ENCODE measurements at places on chromosomes 5 and 9.
A peak's percentile ranks its signal among the peaks of the same experiment; 100 is the strongest.

DNA sequence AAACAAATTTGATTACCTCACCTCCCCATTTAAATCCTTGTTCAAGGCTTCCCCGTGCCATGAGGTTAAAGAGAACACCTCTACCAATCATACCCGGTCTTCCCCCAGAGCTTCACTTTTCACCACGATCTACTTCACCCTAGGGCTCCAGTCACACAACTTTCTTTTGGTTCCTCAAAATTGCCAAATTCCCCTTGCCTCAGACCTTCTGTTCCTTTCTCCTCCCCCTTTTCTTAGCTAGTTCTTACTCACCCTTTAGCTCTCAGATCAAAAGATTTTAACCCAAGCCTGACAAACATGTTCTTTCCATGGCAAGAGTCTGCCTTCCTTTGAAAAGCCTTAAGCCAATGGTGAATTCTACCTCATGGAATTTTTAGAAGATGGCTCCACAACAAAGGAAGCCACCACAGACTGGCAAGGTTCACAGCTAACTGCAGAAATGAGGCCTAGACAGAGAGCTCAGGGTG, 56.7 kb downstream of the MAPKAP1 start:
- DNase-seq, result no peak

DNA sequence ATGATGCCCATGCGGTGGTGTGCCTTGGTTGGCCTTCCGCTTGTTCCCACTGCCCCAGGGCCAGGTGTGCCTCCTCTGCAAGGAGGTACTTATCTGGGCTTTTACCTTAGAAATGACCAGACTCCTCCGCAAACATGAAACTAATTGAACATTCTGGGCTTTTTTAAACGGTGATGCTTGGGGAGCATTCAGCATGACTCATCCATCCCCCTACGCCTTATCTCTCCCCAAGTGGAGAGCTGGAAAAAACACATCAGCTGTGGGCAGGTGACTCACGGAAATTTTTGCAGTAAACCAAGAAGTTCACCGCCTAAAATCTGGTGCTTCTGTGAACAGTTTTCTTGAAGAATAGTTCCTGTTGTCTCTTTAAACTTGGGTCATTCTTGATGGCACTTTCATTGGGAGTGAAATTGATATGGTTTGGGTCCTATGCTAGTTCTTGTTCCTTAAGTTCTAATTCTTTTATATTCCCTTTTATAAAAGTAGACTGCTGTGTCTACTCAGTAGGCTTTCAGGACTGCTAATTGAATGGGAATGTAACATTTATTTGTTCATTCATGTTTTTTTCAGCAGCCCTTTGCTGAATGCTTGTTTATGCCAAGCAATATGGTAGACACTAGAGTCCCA, 39.6 kb downstream of the SFXN1 start:
- DNase-seq, result no peak

DNA sequence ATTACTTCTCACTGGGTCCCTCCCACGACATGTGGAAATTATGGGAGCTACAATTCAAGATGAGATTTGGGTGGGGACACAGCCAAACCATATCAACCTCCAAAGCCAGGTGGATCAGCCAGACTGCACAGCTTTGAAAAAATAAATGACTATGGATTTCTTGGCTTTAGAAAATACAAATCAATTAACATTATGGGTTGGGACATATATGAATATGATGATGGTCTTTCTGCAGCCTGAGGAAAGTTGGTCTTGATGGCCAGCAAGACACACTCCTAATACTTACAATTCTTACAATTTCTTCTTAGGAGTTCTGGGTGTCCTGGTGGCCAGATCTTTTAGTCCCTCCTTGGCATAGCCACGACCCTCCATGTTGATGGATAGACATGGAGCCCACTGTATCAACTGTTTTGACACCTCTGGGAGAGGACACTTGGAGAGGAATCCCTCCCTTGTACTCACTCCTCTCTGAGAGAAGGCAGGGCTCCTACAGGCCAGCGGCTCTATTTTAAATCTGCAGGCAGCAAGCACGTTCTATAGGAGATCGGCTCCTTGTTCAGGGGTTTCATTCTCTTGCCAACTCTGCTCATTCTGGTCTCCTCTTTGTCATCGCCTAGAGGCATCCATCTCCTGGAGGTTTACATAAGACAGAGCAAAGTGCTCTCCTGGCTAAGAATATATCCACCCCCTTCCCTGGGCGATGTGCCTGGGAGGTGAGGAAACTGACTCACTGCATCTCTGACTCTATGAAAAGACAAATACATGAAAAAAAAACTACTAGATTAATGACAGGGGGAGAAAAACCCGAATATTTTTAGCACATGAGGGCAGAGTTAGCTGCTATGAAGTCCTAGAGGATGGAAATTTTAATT, 145.9 kb downstream of the CARTPT start:
- no peak for DNase-seq

DNA sequence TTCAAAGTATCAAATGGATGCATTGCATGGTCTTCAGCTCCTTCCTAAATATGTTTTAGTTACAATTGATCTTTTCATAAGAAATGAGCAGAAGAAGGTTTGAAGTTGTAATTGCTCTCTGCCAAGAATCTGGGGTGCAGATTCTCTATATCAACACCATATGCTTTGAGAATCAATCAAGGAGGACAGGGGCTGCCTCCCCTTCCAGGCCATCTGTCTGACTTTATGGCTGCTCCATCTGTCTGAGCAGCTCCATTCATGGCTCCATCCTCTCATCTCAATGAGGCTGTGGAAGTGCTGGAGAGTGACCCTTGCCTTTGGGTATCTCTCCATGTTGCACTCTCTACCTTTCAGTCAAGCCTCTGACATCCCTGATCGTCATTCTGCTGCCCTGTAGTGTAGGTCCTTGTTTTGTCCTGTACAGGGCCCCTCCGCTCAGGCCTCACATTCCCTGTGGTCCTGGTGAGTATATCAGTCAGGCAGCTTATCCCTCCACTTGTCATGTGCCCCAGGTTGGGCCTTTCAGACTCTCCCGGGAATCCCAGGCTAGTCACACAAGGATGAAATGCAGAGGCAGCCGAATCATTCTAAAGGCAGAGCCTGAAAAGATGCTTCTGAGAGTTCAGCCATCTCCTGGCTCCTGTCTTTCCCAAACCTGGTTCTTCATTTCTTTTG, 14.0 kb upstream of the SV2C start:
- peak; percentile 89 for DNase-seq

- DNase-seq, result no peak
Measured at GRCh38 chr5:176529741-176530141, 7.5 kb downstream of the RNF44 start.

GRCh38 chr5:5650242-5650641, 227.8 kb downstream of the ICE1 start:
- DNase-seq, result no peak

- DNase-seq, result no peak
Measured at GRCh38 chr5:95440825-95441224, 49.7 kb downstream of the FAM81B start.

DNA sequence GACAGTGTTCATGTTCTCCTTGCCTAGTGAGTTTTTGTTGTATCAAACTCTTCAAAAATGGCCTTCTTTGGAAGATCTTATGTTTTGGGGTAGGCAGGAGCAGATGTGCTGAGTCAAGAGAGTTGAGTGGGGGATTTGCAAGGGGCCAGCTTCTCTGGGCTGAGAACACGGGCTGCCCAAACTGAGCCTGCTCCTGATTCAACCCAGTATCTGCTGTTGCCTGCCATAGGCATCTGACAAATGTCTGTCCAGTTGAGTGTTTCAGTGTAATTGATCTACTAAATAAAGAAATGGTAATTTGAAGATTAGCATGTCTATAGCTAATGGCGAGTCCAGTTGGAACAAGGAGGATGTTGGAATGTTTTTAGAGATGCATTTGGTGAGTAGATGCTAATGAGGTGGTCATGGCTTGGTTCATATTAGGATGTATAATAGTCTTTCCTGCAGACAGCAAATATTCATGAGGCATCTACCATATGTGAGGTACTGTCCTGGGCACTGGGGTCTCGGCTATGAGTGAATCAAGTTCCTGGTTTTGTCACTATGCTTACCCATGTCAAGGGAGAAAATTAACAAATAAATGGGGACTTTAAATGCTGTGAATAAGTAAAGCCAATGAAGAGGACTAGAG, 119.5 kb downstream of the ADCY2 start:
- peak; percentile 35 for DNase-seq

- no peak for DNase-seq
Measured at GRCh38 chr9:81879501-81879916, 48.7 kb upstream of the SPATA31D4 start.

- peak; percentile 61 for DNase-seq
Measured at GRCh38 chr9:112705768-112706427, 12.0 kb downstream of the INIP start.

All from NCI-H524 (cell line).